Left forelimb (tissue), 1 donor: ENCODE measurements at places on chromosomes 5 and 9.

GRCh38 chr5:116035123-116035522 lies 2.9 kb downstream of the ARL14EPL start:
- DNase-seq = no peak

- DNase-seq = no peak
Measured at GRCh38 chr5:172493002-172493401, 38.7 kb upstream of the SH3PXD2B start.

DNA sequence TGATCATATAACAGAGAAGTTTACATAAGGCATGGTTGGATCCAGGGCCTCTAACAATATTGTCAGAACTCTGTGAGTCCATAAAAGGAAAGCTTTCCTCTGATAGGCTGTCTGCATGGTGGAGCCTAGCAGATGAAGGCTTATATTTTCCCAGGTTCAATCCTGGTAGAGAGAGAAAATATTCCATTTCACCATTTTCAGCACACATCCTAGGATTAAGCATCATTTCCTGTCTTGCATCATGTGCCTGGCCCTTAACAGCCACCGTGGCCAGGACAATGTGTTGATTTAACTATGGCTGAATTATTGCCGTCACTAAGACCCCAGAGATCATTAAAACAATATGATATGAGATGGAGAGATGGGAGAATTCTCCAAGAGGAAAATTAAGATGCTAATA lies 90.9 kb upstream of the GRIA1 start:
- no peak for DNase-seq

GRCh38 chr9:94145640-94146039 lies 61.4 kb downstream of the PTPDC1 start:
- DNase-seq = no peak

GRCh38 chr5:131532031-131532640 lies 102.9 kb downstream of the RAPGEF6 start:
- no peak for DNase-seq

GRCh38 chr5:77024490-77024889 lies 5.7 kb upstream of the AGGF1 start:
- no peak for DNase-seq

GRCh38 chr5:160274483-160274931 lies 37.9 kb downstream of the CCNJL start:
- no peak for DNase-seq

GRCh38 chr5:128304088-128304487 lies 220.5 kb downstream of the SLC12A2 start:
- DNase-seq = no peak

GRCh38 chr9:16102154-16102553 lies 549.3 kb downstream of the CCDC171 start:
- DNase-seq = no peak

DNA sequence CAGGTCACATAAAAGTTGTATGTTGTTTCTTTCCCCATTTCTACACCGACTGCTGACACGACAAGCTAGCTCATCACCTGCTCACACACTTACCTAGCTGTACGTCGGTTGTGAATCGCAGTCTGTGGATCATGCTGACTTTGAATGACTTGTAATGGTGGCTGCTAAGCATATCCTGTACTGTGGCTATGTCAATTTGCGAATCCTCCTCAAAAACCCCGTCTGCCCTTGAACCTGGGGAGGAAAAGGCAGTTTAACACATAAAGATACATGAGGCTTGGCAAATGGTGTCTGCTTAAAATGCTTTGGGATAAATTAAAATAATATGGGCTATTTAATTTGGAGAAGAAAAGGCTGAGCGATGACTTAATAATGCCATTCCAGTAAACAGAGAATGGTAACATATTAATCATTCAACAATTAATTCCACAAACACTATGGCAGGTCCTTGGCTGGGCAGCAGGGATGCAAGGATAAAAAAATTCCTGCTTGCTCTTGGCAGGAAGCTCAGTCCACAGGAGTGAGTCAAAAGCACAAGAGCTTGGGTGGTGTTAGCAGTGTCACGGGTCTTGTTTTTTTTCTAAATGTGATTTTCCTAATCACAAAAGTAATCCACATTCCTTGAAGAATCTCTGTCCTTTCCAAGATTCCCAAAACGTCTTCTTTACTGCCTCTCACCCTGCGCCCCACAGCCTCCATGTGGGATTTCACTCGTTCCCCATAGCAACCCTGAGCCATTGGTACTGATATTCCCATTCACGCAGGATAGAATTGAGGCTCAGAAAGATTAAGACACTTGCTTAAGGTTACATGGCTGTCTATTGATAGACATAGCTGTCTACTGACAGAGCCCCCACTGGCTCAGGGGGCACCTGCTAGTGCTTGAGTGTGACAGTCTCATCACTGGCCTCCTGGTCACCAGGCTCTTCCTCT lies 222.4 kb downstream of the MAPKAP1 start:
- no peak for DNase-seq

- no peak for DNase-seq
Measured at GRCh38 chr5:14829396-14829795, 42.2 kb downstream of the ANKH start.

DNA sequence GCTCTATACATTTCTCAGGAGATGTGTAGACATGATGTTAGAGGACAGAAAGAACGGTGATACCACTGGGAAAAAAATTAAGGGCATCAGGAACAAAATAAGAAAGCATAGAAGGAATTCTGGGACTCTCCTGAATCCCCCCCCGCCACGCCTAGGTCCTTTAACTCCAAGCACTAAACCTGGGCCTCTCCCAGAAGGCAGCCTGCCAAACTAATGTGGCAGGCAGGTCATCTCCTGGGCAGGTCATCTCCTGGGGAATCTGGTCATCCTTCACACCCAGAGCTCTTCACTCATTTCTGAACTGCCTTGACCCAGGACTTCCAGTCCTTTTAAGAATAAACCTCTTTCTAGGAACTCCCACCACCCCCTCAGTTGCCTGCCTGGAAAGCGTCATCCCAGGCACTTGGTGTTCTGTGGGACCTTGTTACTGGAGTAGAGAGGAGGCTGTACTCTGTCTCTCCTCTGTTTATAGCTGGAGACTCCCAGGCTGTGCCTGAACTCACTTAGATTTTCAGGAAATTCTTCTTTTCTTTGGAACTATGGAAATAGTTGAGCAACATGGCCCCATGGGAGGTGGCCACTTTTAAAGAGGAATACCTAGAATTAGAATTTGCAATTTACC lies 24.1 kb downstream of the PSAT1 start:
- no peak for DNase-seq

- no peak for DNase-seq
Measured at GRCh38 chr5:55919625-55920024, 68.5 kb downstream of the IL31RA start.

DNA sequence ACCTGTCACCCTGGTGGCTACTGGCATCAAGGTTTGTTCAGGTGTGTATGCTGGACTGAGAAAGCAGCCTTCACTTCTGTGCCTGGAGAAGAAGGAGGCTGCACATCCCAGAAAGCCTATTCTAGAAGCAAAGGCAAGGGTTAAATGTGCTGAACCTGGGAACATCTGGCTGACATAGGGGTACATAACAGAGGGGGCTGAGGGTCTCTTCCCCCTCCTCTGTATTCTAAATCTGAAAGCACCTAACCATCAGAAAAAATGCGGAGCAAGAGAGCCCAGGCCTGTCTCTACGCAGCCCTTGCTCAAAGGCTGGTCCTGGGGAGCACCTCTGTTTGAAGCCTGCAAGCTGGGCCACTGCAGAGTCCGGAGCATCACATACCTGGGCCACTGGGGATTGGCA lies 53.2 kb upstream of the FSTL4 start:
- DNase-seq = peak; percentile 30

GRCh38 chr5:37721447-37721871 lies 118.4 kb downstream of the GDNF start:
- no peak for DNase-seq

DNA sequence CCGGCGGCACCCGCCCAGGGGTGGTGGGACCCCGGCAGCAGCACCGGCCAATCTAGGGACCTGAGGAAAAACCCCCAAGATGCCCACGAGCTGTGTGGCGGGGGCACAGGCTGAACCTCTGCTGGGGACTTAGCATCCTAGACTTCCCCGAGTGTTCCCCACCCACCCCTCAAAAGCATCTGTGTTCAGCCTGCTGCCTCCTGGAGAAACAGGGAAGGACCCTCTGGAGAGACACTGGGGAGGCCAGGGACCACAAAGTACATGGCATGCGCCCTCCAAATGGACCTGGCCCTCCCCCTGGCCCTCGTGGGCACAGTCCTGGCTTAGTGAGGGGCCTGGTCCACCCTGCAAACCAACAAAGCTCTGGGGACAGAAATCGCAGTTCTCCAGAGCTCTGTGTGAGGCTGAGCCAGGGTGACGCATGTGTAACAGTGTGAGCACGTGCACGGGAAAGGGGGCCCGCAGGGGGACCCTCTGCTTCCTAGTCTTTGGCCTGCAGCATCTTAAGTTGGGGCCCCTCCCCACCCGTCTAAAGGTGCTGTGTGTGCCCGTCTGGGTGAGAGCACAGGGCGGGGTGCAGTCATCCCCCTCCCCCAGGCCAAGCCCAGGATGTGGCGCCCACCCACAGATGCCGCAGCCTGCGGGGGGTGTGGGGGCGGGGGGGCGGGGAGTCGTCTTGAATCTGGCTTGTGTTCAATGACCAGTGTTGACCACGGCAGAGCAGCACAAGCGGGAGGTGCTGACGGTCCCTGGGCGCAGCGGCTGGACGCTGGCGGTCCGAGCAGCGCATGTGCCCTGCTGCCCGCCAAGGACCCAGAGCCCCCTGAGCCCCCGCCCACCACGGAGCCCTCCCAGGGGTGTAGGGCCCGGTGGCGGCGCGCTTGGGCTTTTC lies 672 bp upstream of the KCNT1 start:
- DNase-seq = no peak

DNA sequence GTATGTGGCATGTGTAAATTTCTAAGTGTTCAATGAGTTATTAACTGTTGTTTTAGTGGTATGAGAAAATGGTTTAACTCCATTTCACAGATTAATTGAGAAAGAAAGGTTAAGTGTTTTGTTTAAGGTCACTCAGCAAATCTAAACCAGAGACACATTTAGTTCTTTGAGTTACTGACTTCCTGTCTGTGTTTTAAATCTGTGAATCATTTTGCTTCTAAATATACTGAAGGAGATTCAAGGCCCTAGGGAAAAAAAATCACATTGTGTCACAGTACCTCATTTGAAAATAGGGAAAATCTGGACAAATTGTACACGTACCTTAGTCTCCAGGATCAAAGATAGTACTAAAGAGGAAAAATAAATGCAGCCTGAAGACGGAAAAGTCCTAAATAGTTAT lies 368.2 kb downstream of the TMEM161B start:
- no peak for DNase-seq

GRCh38 chr9:81874250-81874649 lies 54.0 kb upstream of the SPATA31D4 start:
- no peak for DNase-seq

GRCh38 chr5:150184990-150185912 lies 4.6 kb upstream of the SLC6A7 start:
- no peak for DNase-seq

DNA sequence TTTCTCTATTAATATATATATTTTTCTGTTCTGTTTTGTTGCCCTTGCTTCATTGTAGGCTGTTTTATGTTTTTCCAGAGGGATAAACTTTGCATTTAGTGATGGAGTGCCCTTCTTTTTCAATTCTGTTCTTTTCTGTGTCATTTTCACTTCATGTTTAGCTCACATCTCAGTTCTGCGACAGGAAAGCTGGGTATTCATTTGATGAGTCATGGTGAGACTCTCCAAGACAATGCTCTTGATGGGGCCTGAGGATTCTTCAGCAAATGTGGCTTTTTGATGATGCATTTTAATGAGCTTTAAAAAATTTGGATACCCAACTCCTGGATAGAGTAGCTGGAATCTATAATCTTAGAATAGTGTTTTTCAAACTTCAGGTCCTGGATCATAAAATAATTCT lies 56.5 kb upstream of the SPATA31D4 start:
- DNase-seq = no peak

DNA sequence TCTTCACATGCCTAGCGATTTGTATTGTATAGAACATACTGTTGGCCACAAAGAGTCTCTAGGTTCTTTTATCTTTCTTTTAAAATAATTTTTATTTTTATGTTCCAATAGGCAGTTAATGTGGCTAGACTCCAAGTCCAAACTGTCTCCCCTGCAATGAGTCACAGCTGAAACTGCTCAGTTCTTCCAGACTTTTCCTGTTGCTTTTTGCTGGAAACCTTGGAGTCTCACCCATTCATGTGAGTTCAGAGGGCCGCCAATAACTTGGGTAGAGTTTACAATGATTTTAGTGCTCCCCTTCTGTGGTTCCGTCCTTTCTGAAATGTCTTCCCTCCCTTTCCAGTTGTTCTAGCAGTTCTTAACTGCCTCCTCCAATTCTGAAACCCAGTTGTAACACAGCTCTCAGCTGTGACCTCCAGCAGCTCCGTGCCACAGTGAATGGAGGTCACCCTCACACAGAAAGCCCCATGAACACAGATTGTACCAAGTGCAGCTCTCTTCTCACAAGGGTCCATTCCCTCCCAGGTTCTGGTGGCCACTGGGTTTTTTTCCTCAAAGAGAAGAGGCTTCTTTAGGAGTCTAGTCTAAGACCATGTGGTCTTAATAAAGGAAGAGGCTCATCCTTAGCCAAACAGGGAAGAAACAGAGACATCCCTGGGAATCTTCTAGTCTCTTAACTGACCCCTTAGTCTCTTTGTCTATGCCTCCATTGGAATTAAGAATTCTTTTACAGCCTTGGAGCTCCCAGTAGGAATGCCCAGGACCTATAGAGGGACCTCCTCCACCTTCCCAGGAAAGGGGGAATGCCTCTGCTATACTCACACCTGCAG lies 198.5 kb downstream of the SPOCK1 start:
- no peak for DNase-seq

DNA sequence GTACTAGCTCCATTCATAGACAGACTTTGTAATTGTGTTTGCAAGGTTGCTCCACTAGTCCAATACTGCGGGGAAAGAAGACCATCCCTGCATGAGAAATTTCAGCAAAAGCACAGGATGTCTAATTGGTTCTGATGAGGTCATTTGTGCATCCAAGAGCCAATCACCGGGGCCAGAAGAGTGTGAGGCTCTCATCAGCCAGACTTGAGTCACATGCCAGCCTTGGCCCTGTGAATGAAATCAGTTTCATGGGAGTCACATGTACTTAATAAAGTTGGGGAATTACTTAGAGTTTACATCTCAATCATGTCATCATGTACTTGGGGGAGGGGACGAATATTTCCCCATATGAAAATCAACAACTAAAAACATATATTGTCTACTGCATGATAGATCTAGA lies 1236.0 kb downstream of the MAT2B start:
- DNase-seq = no peak

DNA sequence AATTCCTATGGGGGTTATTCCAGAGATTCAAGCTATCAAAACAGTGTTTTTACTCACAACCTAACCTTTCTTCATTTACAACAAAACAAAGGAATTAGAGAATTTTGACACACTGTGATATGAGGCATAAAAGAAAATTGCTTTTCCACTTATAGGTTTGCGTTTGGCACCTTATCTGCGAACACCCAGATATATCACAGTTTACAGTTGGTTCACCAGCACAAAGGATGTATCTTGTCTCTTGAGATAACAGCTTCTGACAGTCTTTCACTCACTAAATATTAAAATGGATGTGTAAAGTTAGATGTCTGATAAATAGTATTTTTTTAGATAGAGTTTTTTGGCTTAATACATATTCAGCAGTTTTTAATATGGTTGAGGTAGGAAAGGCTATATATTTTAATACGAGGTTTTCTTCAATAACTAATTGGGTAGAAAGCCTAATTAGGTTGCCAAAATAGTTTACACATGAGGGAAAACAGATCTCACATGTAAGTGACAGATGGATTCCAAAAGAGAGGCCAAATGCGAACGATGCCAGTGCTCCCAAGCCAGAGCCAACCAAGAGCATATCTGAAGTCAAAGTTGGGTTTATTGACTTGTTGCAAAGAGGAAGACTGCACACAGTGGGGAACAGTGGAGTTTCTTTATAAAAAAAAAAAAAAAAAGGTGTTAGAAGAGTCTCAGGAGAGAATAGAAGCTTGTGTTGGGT lies 1495.2 kb downstream of the MAT2B start:
- no peak for DNase-seq
